ENCODE measurements at places on chromosomes 3 and 15.

DNA sequence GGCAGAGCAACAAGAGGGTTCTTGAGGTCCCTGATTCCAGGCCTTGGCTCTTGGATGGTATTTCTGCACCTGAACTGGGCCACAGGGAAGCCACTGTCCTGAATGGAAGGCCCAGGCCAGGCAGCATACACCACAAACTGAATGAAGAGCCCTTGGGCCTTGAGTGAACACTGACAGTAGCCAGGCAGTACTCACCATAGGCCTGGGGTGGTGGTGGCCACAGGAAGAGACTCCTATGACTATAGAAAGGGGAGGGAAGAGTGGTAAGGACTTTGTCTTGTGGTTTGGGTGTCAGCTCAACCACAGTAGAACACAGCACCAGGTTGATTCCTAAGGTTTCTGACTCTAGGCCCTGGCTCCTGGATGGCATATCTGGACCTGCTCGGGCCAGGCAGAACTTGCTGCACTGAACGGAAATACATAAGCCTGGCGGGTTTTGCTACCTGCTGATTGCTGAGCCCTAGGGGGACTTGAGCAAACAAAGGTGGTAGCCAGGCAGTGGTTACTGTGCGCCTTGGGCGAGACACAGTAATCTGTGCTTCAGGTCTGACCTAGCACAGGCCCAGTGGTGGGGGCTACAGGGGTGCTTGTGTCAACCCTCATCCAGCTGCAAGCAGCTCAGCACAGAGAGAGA is 241.4 kb downstream of the ISL2 start:
- DNase-seq = no peak

DNA sequence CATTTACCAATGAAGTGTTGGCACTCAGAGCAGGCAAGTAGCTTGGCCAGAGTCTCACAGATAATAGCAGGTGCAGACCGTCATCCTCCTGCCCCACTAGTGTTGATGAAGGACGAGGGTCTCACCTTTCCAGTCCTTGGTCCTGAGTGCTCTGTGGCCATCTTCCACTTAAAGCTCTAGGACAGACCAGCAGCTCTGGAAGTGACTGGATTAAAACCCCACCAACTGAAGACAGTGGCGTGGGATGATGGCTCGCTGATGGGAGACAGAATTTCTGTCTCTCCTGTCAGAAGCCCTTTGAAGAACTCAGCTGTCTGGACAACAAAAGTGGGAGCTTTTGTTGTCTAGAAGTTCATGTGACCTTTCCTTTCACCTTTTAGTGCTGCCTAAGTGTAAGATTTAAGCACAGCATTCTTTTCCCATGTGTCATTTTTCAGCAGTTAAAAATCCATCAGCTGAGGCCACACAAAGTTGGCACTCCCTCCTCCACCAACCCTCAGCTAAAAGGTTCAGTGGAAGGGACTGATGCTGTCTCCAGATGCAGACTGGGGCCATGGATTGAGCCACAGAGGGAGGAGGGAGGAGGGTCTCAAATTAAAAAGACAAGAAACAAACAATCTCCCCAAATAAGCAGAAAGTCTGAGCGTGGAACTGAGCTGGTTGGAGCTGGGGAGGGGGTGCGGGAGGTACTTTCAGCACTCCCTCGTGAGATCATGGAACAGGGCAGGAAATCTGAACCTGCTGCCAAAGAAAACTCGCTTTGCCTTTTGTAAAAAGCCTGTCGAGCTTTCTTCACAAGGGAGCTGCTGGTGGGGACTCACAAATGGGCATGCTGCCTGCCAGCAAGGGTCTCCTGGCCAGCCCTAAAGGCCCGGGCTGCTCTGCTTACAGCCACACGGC is 148.5 kb upstream of the CTDSPL start:
- peak; percentile 77 for DNase-seq

DNA sequence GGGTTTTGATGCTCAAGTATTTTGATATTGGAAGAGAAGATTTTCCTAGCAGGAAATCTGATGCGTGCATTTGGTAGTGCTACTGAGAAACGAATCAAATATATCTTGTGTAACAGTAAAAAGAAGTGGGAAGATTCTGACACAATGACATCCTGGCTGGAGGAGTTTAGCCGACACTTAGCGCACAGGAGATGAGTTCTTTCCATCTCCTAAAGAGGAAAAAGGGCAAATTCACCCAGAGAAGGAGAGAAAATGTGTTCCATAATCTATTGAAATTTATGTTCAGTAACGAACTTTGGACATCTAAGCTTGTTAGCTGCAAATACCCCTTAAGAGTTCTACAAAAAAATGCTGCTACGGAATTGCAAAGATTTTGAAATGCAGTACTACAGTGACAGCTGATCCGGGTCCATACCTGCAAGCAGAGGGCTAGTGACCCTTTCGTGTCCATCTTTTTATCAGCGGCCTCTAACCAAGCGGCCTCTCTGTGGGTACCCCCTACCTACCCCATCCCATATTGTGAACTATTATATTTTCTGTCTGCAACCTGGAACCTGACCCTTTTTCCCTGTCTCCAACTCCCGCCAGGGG is 971 bp downstream of the CPOX start:
- no peak for DNase-seq

DNA sequence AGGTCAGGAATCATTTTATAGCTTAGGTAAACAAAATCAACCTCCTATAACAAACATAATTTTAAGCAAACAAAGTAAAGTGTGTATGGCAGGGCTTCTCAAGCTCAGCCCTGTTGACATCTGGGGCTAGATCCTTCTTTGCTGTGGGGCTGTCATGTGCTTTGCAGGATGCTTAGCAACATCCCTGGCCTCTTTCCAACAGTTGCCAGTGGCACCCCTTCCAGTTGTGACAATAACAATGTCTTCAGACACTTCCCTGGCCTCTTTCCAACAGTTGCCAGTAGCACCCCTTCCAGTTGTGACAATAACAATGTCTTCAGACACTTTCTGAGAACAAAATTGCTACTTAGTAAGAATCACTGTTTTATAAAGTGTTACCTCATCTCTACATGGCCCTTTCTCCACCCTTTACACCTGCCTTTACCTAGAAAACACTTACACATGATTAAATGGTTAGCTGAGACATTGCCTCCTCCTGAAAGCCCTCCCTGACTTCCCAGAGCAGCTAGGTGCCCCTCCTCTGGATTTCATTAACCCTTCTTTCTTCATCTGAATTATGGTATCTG is 194.0 kb upstream of the LMCD1 start:
- no peak for DNase-seq

- DNase-seq = no peak
Observed at GRCh38 chr3:143060906-143061305, 58.7 kb upstream of the CHST2 start.

DNA sequence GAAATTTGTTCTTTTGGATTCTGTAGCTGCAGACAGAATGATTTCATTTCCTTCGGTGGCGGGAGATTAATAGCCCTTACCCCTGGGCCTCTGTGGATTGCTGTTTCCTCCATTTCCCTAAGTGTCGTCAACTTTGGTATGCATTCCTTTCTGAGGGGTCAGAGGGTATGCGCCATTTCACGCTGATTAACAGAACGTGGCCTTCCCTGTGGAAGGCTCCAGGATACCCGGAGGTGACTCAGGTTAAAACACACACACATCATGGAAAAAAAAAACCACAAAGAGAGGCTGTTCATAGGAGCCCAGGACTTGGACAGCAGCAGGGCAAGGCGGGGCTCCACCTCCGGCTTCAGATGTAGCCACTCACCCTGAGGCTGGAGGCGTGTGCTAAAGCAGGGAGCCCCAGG is 51.9 kb downstream of the EPHB1 start:
- peak; percentile 52 for DNase-seq

DNA sequence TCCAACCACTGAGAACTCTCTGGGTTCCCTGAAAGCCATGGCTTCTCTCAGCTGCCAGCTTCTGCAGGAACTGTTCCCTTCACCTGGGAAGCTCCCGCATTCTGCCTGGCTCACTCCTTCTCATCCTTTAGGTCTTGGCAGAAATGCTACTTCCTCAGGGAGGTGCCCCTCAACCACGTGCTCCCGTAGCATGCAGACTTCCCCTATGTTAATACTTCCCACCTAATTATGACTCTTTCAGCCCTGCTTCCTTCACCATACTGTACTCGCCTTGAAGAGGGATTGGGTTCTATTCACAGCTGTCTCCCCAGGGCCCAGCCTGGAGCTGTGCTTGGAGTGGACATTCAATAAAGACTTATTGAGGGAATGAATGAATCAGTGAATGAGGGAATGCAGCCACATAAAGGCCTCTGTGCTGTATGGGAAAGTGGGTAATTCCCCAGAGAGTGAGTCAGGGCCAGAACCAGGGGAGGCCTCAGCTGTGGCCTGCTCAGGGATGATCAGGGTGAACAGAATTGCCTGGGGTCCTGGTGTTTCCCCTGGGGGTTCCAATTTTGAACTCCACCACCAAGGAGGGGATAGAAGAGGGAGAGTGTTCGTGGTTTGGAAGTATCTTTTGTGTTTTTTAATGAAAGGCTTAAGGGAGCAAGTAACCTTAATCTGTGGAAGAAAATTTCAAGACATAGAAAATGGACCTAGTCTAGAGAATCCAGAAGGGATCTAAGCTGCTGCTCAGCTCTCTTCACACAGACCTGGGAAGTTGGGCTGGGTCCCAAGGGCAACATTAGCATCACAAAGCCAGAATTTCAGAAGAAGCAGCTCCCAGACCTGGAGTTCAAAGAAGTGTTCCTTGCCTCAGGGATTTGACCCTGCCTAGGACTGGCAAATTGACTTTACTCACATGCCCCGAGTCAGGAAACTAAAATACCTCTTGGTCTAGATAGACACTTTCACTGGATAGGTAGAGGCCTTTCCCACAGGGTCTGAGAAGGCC is 14.6 kb upstream of the FAM107A start:
- DNase-seq = no peak

DNA sequence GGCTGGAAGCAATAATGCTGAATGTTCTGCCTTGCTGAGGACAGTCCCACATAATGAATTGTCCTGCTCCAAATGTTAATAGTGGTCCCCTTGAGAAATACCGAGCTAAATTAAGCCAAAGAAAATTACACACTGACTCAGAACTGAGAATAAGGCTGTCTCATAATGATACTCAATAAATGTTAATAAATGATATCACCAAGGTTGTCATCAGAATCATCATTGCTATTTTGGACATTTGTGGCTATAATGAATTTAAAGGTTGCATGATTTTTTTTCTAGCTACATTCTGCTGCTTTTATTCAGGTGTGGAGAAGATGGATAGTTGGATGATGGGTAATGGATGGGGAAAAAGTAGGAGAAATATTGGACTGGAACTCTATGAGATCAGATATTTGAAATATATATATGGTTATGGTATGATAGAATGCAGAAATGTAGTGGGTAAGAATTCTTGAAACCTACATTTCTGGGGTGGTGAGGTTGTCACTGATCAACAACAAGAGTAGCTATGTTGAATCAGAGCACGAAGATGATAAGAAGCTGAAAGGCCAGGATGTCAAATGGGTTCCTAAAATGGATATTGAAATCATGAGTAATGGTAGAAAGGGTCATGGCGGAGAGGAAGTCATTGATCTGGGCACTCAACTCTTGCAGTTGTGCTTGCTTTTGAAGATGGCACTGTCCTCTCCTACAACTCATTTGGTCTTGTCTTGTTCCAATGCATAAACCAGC is 12.8 kb downstream of the CHST2 start:
- DNase-seq = no peak

DNA sequence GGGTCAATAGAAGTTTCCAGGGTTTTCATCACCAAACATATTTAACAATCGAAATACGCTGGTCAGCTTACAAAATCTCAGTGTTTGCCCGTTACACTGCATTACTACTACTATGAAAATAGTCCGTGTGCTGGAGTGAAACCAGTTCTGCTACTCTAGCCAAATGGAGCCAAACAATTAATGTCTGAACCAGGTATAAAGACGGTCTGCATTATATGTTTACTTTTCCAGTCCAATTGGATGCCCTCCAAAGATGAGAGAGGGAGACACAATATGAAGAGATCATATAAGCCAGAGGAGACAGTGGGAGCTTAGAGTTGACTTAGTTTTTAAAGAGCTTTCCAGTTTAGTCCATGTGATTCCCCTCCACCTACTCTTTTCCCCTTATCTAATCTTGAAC is 6.3 kb upstream of the DUT start:
- DNase-seq = no peak

DNA sequence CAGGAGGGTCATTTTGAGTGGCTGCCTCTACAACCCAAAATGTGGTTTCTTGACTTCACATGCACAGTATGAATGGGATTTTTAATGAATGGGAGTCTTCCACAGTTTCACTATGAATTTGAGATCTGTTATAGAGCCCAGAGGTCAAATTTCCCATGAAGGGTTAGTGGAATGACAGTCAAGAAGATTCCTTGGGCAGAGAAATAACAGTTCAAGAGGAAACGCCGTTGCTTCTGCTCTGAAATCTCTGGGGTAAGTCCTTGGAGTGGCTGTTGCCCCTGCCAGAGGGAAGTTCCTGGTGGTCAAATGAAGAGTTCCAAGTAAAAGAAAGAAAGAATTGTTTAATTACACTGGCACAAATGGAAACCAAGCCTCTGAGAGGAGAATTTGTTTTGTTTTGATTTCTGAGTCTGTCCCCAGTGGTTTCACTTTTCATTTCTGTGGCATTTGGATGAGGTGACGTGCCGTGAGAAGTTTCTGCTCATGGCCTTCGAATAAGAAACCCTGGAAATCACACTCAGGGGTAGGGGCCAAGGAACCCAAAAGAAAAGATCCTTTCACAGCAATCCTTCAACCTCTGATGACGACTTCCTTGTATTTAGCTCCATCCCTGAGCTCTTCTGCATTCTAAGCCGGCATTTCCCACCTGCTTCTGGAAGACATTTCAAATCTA is 77.5 kb upstream of the IL12A start:
- DNase-seq = no peak

GRCh38 chr3:62607287-62608029 is 234.1 kb upstream of the FEZF2 start:
- peak; percentile 67 for DNase-seq

GRCh38 chr3:17515445-17516234 is 226.8 kb downstream of the TBC1D5 start:
- DNase-seq = no peak

DNA sequence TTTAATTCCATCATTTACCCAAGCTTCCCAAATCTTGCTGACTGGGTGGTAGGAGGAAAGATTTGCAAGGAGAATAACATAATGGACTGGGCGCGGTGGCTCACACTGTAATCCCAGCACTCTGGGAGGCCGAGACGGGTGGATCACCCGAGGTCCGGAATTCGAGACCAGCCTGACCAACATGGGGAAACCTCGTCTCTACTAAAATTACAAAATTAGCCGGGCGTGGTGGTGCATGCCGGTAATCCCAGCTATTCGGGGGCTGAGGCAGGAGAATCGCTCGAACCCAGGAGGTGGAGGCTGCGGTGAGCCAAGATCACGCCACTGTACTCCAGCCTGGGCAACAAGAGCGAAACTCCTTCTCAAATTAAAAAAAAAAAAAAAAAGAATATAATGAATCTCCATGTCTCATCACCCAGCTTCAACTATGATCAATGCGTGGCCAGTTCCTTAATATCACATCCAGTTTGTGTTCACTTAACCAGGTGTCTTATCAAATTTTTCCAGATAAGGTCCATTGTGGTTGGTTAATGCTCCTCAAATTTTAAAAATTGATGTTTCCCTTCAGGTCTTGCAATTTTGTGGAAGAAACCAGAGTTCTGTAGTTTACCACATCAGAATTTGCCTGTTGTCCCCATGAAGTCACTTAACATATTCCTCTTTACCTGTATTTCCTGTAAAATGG is 1.3 kb upstream of the ABCF3 start:
- no peak for DNase-seq

Measured in ascending aorta (tissue), 2 donors.